ENCODE measurements at places on chromosomes 4 and X.

- no peak for DNase-seq
Measured at GRCh38 chr4:1310031-1310795, 20.5 kb downstream of the MAEA start.

GRCh38 chr4:40040908-40041307 lies 15.7 kb upstream of the N4BP2 start:
- no peak for DNase-seq

DNA sequence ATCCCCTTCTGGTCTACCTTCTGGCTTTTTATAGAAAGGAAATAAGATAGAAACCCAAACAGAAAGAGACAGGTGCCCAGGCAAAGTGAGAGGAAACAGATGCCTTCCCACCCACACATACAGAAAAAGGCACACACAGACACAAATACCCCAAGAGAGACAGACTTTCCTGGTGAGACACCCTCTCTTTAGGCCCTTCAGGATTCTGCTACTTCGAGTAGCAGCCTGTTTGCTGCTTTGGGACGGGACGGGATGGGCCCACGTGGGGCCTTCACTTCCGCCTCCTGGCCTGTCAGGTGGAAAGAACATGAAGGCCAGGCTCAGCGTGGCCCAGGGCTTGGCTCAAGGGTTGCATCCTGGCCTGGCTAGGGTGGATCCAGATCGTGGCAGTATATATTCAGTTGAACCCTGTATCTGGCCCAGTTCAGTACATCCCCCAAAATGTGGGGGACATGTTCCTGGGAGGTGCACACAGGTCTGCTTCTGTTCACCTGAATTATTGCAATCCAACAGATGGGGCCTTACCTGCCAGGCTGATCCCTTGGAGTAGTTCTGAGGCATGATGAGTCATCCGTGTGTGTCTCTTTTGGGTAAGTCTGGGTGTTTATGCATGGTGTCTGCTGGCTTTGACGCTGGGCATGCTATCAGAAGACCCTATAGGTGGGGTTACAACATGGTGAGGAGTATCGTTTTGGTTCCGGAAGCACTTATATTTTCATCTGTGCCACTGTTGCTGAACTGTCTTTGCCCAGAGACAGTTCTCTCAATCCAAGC lies 2.4 kb downstream of the ZNF275 start:
- DNase-seq: no peak

- DNase-seq: peak; percentile 43
Measured at GRCh38 chrX:103488332-103488731, 31.0 kb downstream of the RAB40A start.

GRCh38 chrX:9644335-9644734 lies 121.3 kb downstream of the GPR143 start:
- DNase-seq: no peak

GRCh38 chr4:7037425-7037824 lies 5.7 kb upstream of the TADA2B start:
- peak; percentile 30 for DNase-seq

- no peak for DNase-seq
Measured at GRCh38 chr4:42904986-42905385, 12.5 kb downstream of the GRXCR1 start.

GRCh38 chr4:122525865-122526264 lies 69.3 kb upstream of the IL2 start:
- DNase-seq: no peak

DNA sequence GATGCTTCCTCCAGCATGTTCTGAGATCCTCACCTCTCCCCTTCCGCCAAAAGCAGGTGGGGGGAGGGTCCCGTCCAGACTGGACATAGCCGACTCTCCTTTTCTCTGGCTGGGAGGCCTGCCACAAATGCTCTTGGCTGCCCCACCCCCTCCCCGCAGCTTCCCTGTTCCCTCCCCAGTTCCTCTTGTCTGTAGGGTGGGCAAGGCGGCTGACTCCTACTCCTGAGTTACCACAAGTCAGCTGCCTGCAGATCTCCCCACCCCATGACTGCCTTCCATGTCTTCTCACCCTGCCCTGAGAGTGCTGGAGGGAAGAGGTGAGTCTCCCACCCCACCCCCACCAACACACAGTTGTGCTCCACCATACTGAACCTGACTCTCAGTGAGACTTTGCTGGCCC lies 2.9 kb downstream of the ATP6AP1 start:
- DNase-seq: no peak

DNA sequence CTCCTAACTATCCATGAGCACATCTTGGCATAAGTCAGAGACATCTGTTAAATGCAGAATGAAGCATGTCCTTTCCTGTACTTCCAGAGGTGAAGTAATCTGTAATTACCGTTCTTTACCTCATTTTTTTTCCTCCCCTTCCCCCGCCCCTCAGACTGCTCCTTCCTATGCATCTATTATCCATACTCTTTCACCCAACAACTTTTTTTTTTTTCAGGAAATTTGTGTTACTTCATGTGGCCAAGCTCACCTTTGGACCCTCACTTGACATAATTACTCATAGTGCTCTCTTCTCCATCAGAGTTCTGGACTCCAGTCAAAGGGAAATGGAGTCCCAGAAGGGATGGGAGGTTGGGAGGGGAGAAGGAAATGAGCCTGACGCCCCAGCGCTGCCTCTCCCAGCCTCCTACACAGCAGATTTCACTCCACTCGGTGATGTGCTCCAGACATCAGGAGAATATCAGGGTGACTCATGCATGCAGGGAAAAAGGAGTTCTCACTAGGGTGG lies 568.8 kb downstream of the STIM2 start:
- no peak for DNase-seq

- no peak for DNase-seq
Measured at GRCh38 chr4:110848787-110849186, 225.9 kb upstream of the PITX2 start.

All from GM23338 (cell line).